Stimulated activated CD4-positive, alpha-beta T cell treated with anti-CD3 and anti-CD28 coated beads, Interleukin-4, amount 100 ng/mL, for 48 hours (primary cell): ENCODE measurements at places on chromosomes 13 and 19.

GRCh38 chr13:84417416-84417815, 535.1 kb upstream of the SLITRK1 start:
- no peak for DNase-seq

GRCh38 chr13:20775961-20776360, 2.2 kb upstream of the EEF1AKMT1 start:
- no peak for DNase-seq

GRCh38 chr19:4914736-4915501, 5.6 kb downstream of the UHRF1 start:
- peak; percentile 63 for DNase-seq

- no peak for DNase-seq
Observed at GRCh38 chr13:36709136-36709890, 35.5 kb downstream of the SERTM1 start.

DNA sequence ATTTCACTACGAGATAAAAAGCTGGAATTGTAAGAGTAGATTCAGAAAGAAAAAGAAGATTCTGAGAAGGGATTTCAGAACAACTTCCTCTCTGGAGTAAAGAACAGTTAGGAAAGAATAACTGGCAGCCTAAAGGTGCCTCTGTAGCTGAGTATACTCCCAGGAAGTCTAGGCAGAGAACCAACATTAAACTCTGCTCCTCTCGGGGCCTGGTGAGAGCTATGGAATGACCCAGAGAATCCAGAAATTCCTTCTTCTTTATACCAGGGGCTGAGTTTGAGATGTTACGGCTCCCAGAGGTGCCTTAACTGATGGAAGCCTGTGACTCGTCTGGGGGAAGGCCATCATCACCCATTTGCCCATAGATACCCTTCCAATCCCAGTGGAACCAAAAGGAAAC, 39.1 kb downstream of the FAM216B start:
- no peak for DNase-seq

- no peak for DNase-seq
Observed at GRCh38 chr13:51942189-51942588, 69.1 kb downstream of the ATP7B start.

DNA sequence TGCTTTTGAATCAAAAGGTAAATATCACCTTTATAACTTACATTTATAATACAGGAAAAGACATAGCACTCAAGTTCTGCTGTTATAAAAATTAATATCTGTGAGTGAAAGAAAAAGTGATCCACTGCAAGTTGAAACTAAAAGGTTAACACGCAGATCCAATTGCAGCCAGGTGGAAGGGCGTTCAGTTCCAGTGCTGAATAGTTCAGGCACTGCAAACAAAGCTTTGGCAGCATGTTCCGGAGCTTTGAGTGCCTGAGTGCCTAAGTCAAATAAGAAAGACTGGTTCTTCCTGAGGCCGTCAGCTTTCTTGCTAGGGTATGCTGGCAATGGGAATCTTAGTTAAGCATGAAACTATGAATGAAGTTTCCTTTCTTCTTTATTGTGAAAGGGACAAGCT, 200.3 kb downstream of the LMO7 start:
- DNase-seq: no peak

GRCh38 chr19:3270902-3271301, 46.4 kb downstream of the CELF5 start:
- DNase-seq: peak; percentile 25

DNA sequence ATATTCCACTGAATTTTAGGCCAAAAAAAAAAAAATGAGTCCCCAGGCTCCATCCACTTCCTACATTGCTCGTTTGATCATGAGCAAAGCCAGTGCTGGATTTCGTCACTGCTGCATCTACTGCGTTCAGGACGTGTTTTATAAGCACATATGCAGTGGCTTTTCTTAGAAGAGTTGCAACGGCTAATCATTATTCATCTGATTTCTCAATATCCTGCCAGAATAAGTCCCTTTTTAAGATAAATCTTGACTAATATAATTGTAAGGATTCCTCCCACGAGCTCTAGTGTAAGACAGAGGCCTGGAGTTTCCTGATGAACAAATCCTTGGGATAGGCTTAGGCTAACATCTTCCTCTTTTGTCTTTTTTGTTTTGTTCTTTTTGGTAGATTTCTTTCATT, 19.5 kb downstream of the FAM124A start:
- no peak for DNase-seq

- DNase-seq: no peak
Observed at GRCh38 chr19:56085571-56086275, 35.4 kb downstream of the ZNF787 start.

- DNase-seq: no peak
Observed at GRCh38 chr19:53177986-53178385, 15.2 kb downstream of the ZNF665 start.

DNA sequence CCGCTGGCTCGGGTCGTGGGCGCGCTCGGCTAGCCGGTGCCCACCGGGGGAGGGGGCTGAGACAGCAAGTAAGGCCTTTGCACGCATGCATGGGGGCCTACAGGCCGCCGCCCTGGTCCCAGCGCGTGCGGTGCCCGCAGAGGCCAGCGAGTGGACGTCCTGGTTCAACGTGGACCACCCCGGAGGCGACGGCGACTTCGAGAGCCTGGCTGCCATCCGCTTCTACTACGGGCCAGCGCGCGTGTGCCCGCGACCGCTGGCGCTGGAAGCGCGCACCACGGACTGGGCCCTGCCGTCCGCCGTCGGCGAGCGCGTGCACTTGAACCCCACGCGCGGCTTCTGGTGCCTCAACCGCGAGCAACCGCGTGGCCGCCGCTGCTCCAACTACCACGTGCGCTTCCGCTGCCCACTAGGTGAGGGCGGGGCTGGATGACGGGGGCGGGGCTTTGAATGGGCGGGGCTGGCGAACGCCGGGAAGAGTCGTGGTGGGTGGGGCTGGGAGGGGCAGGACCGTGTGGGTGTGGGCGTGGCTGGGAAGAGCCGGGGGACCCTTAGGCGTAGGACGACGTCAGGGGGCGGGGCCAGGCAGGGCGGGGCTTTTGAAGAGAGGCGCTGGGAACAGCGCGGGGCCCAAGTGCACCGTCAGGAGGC, 2.1 kb downstream of the CILP2 start:
- peak; percentile 86 for DNase-seq

GRCh38 chr13:72403396-72404010, 323.9 kb downstream of the MZT1 start:
- DNase-seq: no peak

DNA sequence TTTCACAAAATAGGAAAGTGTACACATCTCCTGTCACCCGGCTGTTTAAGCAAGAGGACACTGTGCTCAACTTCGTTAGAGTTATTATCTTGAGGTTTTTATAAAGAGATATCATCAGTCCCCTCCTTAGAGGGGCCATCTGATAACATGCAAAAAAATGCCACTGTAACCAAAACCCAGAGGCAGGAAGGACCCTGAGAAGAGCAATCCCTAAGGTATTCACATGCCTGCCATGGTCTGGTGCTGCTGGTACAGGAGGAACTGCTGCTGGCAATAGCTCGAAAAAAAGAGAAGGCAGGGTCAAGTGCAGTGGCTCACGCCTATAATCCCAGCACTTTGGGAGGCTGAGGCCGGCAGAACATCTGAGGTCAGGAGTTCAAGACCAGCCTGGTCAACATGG, 12.8 kb upstream of the CEACAM3 start:
- no peak for DNase-seq
